ENCODE measurements at places on chromosomes 4 and X.
A peak's percentile ranks its signal among the peaks of the same experiment; 100 is the strongest.

DNA sequence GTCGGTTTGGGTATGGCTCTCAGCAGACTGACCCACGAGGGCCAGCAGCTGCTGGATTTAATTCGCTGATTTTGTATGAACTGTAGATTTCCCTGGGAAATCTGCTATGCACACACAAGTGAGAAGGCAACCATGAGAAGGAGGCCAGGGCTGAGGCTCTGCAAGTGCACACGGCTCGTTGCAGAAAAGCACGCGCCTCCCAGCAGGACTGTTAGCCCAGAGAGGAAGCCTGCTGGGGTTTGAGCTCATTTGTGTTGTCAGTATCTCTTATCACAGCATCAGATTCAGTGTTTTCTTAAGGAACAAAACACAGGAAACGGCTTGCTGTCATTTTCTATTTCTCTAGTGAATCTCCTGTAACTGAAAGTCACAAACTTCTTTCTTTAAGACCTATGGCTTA, 296.2 kb upstream of the FAT1 start:
- no peak for DNase-seq

DNA sequence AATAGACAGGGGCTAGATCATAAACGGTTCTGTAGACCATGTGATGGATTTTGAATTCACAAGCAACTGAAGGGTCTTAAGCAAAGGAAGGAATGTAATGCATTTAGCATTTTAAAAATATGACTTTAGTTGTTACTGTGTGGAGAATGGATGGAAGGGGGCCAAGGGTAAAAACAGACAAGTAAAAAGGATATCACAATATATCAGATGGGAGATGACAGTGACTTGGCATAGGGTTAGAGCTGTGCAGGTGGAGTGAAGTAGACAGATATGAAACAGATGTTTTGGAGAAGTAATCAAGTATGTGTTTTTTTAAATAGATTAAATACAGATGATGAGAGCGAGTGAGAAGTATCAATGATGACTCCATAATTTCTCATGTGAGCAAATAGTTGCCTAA, 1116.0 kb upstream of the TENM3 start:
- no peak for DNase-seq

GRCh38 chr4:15654593-15655222, 449 bp downstream of the FBXL5 start:
- no peak for DNase-seq

GRCh38 chr4:40246938-40247337, 50.1 kb downstream of the RHOH start:
- no peak for DNase-seq

- no peak for DNase-seq
Measured at GRCh38 chr4:67332627-67333026, 212.7 kb downstream of the CENPC start.

- DNase-seq, result no peak
Measured at GRCh38 chr4:72397314-72397713, 171.7 kb downstream of the ADAMTS3 start.

- DNase-seq, result no peak
Measured at GRCh38 chrX:44314808-44315207, 28.7 kb downstream of the EFHC2 start.

DNA sequence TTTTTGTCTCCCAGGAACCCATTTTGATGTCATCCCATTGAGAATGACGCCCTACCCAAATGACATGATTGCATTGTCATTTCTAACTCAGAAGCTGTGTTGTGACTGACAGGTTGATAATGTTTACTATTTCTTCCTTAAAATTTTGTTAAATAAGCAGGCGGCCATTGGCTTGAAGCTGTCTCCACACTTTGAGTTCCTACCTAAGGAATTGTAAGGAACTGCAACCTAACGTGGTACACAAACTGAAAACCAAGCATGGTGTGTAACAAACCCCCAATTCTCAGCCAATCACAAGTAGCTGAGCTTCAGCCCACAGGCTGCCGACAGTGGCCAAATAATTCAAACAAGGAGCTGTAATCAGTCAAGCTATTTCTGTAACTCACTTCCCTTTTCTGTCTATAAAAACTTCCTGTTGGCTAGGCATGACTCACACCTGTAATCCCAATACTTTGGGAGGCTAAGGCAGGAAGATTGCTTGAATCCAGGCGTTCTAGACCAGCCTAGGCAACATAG, 2.9 kb upstream of the MND1 start:
- no peak for DNase-seq

DNA sequence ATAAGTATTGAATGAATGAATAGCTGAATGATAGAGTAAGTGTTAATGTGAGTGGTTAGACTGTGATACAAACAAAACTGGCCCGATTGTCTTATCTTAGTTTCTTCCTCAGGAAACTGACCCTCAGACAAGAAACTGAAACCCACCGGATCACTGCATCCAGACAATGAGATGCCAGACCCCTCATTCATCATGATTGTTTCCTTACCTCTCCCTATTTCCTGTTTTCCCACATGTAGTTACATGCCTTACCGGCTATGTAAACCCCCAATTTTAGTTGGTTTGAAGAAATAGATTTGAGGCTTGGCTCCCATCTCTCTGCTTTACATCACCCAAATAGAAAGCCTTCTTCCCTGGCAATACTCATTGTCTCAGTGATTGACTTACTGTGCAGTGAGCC, 218.9 kb upstream of the PPP1R2C start:
- DNase-seq, result no peak

GRCh38 chrX:17078031-17078720, 131.7 kb downstream of the REPS2 start:
- DNase-seq, result no peak

DNA sequence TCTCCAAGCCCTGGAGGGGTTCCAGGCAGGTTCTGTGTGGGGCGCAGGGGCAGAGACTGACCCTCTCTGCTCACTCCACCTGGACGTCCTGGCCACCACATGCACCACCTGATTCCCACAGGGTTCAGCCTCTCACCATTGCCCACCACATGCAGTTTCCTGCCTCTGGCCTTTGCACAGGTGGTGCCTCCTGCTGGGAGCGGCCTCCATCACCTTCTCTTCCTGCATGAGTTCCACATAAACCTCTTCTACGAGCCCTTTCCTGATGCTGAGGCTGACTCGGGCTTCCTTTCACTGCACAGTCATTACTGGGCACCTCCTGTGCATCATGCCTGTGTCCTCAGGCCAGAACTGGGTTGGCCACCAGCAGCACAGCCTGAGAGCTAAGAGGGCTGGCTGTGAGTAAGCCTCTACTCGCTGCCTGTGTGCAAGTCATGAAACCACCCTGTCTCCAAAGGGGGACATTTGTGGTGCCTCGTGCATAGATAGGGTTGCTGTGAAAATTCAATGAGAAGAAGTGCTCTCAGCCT, 19.9 kb downstream of the MAN2B2 start:
- DNase-seq, result no peak

GRCh38 chrX:121227888-121228287, 180.5 kb downstream of the GLUD2 start:
- no peak for DNase-seq

- DNase-seq, result peak; percentile 3
Measured at GRCh38 chr4:71184195-71184781, 154.5 kb upstream of the SLC4A4 start.

DNA sequence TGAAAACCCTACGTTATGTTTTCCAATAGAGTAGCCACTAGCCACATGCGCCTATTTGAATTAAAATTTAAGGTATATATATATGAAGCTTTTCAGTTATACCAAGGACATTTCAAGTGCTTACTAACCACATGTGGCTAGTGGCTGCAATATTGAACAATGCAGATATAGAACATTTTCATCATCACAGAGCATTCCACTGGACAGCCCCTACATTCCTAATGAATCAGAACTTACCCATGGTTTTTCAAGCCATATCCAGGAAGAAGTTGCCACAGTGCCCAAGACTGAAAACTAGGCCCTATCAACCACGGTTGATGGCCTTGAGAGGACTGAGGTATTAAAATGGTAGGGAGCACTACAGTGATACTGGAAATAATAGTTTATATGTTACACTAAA, 29.7 kb downstream of the NEK1 start:
- DNase-seq, result no peak

DNA sequence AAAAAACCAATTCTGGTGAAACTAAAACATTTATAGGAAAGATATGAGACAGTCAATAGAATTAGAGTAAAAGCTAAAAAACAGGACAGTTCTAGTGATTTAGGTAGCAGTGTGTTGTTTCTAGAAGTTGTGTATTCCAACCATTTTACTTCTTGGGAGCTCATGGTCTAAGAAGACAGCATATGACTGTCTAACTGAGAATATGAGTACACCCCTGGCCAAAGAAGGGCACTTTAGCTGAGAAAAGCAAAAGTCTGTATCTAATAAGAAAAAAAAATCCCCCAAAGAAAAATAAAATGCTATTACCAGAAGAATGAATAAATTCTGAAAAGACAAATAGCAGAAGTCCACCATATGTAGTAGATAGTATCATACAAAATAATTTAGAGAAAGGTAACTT, 26.4 kb downstream of the EREG start:
- no peak for DNase-seq

GRCh38 chr4:156084373-156084772, 130.7 kb upstream of the CTSO start:
- no peak for DNase-seq

- no peak for DNase-seq
Measured at GRCh38 chr4:83852085-83852451, 316.2 kb downstream of the GPAT3 start.

- no peak for DNase-seq
Measured at GRCh38 chrX:40132751-40133150, 35.0 kb upstream of the BCOR start.

DNA sequence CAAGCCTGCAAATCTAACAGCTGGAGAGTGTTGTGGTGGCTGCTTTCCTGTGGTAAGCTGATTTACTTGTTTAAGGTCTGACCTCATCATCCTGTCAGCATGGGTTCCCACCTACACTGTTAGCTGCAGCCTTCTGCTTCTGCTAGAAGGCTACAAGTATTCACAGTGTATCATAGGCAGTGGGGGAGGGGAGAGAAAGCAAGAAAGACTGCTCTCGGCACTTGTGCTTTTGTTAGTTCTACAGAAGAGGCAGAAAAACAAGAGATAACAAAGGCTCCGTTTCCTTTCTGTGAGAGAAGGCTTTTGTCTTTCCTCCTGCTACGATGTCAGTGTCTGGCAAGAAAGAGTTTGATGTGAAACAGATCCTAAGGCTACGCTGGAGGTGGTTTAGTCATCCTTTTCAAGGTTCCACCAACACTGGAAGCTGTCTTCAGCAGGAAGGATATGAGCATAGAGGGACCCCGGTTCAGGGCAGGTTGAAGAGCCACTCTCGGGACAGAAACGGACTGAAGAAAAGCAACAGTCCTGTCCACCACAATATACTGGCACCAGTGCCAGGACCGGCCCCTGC, at the start of gene KLHL4:
Gene KLHL4 (plus strand): TSS at position 232 of the 571 bp plus-strand sequence. CDS start 92 bp downstream, at position 324.
- DNase-seq, result no peak

GRCh38 chr4:48121180-48121579, 12.9 kb downstream of the TXK start:
- DNase-seq, result no peak

- DNase-seq, result peak; percentile 84
Measured at GRCh38 chr4:73222466-73223257, 35.9 kb downstream of the ANKRD17 start.
